Fibroblast of the aortic adventitia (primary cell): ENCODE measurements at places on chromosomes 7 and 10.

DNA sequence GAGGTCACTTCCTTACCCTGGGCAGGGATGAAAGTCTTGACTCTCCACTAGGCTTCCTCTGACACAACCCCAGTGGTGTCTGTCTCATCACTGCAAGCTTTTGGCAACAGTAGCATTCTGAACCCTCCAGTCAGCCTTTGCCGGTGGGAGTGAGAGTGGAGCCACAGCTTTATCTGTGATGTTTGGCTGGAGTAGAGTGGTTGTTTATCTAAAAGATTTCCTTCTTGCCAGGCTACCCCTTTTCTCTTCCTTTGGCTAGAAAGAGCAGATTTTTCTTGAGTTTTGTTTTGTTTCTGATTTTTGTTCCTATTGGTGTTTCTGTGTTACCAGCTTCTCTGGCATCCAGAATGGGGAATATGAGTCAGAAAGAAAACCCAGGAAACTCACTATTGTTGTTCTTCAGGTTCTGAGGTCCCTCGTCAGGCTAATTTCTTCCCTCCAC lies 98.9 kb upstream of the KIF5B start:
- DNase-seq, result peak; percentile 85

GRCh38 chr10:110017052-110017451 lies 9.3 kb downstream of the ADD3 start:
- DNase-seq, result no peak

GRCh38 chr10:117137031-117137910 lies 799 bp downstream of the VAX1 start:
- DNase-seq, result no peak

GRCh38 chr7:50341724-50342123 lies 37.2 kb downstream of the IKZF1 start:
- no peak for DNase-seq

DNA sequence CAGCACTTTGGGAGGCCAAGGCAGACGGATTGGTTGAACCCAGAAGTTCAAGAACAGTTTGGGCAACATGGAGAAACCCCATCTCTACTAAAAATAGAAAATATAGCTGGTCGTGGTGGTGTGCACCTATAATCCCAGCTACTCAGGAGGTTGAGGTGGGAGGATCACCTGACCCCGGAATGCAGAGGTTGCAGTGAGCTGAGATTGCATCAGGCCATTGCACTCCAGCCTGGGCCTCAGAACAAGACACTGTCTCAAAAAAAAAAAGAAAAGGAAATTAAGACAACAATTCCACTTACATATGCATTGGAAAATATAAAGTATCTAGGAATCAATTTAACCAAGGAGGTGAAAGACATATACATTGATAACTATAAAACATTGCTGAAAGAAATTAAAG lies 7.2 kb upstream of the OGDH start:
- DNase-seq, result no peak

- no peak for DNase-seq
Observed at GRCh38 chr10:34748767-34749166, 66.3 kb downstream of the PARD3 start.

DNA sequence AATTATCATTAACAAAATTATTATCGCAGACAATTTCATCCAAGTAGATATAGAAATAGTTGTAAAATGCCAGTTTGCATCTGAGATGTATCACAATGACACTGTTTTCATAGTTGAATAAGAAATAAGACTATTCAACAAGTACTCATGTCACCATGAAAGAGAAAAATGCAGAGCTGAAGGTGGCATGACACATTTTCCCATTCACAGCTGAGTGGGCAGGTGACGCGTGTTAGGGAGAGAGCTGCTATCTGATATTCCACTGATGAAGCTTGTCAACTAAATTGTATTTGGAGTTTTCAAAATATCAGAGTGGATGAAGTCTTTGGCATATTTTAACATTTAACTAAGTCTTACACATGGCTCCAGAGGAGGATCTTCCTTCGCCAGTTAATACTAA lies 70.3 kb upstream of the HDAC9 start:
- DNase-seq, result no peak

- DNase-seq, result peak; percentile 35
Observed at GRCh38 chr7:1758028-1758858, 88.2 kb downstream of the ELFN1 start.

GRCh38 chr10:103858360-103858759 lies 3.0 kb upstream of the SH3PXD2A start:
- DNase-seq, result no peak

DNA sequence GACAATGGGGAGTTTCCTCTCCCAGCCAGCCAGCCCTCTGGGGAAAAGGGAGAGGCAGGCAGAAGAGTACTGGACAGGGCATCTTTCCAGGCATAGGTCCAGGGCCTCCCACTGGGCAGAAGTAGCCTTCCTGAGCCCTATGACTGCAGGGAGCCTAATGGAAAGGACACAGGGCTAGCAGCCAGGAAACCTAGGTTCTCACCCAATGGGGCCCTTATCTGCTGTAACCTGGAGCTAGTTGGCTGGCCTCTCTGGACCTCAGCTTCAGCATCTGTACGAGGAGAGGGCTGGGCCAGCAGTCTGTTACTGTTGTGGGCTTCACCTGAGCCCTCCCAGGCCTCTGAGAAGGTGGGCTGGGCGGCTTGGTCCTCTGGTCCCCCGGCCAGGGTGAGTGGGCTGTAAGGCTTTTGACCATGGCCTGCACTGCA lies 22.4 kb downstream of the LDB3 start:
- no peak for DNase-seq

DNA sequence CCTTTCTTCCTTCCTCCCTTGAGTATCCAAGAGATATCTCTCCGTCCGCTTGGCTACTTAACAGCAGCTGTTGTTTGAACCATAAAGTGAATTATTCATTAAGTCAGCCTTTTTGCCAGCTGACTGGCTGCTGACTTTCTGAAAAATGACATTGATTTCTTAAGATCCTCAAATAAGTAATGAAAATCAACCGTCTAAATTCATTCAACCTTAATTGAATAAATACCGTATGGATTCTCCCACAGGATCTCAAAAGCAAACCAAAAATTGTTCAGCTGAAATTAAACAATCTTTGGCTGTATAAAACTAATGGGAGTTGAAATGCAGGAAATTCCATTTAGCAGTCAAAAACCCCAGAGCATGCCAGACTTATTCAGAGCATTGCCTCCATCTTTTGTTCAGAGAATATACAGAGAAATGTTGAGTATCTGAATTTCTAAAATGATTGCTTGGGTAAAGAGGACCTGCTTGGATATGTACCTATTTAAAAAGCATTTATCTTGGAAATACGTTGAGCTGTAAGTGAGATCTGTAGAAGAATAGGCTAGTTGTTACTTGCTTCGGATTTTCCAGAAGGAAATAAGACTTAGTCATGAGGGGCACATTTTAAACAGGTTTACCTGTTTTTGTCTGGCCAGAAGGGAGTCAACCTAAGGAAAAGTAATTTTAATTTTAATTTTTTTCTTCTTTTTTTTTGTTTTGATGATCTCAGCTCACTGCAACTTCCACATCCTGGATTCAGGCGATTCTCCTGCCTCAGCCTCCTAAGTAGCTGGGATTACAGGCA lies 136.2 kb downstream of the PLXDC2 start:
- DNase-seq, result peak; percentile 1

DNA sequence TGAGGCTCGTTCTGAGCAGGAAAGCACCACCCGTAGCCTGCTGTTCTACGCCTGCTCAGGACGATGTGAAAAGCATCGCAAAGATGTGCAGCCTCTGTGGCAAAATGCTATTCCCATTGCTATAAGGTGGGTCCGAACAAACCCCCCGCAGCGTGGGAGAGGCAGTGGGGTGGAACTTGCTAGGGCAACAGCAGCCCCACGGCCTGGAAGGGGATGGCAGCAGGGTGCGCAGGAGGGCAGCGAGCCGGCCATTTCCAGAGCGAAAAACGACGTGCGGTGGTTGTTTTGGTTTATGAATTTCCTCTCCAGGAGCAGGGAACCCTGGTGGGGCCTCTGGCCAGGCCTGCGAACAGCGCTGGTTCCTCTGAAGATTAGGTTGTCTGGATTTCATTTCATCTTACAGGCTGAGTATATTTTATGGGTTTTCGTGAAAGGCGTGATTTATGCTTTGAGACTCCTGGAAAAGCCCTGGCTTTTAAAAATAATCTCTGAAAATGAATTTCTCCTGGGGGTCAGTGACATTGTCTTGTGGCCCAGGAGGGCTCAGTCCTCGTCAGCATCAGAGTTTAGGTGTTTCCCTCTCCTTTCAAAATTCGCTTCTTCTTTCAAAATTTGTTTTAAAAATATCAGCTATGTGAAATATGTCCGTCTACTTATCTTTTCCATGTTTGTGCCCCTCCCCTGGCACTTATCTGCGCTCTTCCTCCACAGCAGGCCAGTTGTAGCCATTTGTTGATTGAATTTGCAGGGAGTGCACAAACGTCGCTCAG lies 42.3 kb upstream of the UBE3C start:
- no peak for DNase-seq

GRCh38 chr7:140144821-140145220 lies 32.0 kb downstream of the KDM7A start:
- DNase-seq, result no peak

DNA sequence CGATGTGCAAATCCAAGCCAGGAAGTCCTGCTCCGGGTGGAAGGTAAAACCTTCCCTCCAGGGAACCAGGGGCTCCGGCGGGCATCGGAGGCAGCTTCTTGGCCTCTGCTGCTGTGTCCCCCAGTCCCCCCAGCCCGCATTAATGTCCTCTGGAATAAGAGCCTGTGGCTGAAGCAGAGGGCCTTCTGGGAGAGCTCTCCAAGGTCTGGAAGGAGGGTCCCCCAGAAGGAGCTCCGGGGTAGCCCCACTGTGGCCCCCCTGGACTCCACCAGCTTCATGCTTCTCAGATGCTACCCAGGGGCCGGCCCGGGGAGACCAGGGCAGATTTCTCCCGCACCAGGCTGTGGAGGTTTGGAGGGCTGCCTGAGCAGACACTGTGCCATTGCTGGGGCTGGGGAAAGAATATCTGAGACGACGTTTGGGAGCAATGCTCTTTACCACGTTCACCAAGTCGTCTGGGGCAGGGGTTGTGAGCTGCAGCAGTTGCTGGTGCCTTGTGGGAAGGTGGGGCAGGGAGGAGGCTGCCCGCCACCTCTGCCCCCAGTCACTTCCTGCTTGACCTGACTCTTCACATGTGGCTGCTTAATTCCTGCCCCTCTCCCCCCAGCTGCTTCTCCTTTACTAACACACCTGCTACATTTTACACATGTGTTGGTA lies 8.3 kb downstream of the ZNF853 start:
- DNase-seq, result no peak

GRCh38 chr10:131061216-131061615 lies 250.3 kb downstream of the TCERG1L start:
- no peak for DNase-seq

DNA sequence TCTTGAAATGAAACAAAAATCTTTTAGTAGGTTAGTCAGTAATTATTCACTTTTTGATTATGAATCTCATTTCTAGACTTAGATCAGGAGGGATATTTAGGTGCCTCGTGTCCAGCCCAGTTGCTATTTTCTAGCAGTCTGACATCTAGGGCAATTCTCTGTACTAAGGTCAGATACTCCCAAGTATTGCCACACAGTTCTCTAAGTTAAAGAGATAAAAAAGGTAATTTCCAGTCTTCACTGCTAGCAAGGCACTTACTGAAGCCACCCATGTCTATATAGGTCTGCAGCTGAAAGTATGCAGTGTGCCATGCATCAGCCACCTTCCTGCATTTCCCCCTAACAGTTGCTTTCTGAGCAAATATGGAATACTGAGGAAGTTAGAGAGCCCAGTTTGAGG lies 83.4 kb downstream of the PON1 start:
- DNase-seq, result no peak

GRCh38 chr7:75888464-75889222 lies 9.8 kb downstream of the RHBDD2 start:
- DNase-seq, result no peak

DNA sequence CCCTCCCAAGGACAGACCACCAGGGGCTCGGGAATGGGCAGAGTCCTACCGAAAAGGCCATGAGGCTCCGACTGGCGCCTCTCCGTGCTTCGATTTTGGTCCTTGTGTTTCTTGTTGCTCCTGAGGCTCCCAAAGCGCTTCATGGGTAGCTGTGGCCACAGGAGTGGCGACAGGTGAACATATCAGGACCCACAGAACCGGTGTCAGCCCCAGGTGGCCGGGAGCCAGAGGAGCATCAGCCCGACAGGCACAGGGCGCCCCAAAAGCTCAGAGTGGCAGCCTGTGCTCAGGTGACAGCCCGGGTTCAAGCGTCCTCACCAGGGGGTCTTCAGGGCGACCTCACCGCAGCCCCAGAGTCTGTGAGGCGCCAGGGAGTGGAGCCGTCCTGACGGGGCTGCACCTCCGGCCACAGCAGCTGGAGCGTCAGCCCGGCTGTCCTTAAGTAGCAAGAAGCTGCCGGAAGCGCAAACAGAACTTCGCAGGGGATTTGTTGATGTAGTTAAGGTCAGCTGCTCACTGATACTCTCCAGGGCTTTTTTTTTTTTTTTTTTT lies 141.0 kb downstream of the PRKAG2 start:
- no peak for DNase-seq

- DNase-seq, result peak; percentile 0
Observed at GRCh38 chr10:19245889-19246752, 197.5 kb downstream of the MALRD1 start.

- DNase-seq, result peak; percentile 47
Observed at GRCh38 chr10:73898730-73899410, 12.1 kb upstream of the PLAU start.

- DNase-seq, result peak; percentile 8
Observed at GRCh38 chr7:111108000-111108399, 17.1 kb downstream of the LRRN3 start.

DNA sequence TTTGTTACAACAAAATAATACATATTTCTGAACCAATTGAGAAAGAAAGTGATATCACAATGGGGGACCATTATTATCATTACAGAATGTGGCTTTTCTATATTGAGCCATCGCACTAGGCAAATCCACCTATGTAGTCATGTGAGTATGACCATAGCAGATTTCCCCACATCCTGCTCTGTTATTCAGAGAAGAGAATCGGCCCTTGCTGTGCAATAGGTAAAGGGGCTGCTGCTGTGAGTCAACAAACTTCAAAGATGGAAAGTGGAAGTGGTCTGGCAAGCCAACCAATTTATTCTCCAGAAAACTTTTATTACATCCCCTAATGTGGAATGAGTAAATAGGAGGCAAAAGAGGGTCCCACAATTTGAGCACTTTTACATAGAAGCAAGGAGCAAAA lies 573.4 kb downstream of the ETV1 start:
- DNase-seq, result no peak

- peak; percentile 38 for DNase-seq
Observed at GRCh38 chr10:109947111-109947920, 24.0 kb upstream of the XPNPEP1 start.

DNA sequence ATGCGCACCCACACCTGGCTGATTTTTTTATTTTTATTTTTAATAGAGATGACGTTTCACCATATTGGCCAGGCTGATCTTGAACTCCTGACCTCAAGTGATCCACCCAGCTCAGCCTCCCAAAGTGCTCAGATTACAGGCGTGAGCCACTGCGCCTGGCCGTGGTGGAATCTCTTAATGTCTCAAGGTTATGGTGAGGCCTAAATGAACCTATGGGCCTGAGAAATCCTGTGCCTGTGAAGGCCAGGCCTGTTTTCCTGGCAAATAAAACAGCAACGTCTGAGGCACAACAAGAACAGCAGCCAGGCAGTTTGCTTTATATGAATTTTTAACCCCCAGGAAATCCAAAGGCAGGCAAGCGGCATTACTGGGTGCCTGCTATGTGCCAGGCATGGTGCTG lies 297.5 kb upstream of the ZMIZ1 start:
- DNase-seq, result no peak

GRCh38 chr10:76432016-76433012 lies 1000.9 kb downstream of the LRMDA start:
- peak; percentile 95 for DNase-seq
